Activated naive CD8-positive, alpha-beta T cell treated with anti-CD3 and anti-CD28 coated beads, Interleukin-2, amount 50 U/mL, for 16 hours (primary cell): ENCODE measurements at places on chromosomes 13 and 19.

- no peak for DNase-seq
Observed at GRCh38 chr13:50359041-50359367, 343.8 kb downstream of the KCNRG start.

DNA sequence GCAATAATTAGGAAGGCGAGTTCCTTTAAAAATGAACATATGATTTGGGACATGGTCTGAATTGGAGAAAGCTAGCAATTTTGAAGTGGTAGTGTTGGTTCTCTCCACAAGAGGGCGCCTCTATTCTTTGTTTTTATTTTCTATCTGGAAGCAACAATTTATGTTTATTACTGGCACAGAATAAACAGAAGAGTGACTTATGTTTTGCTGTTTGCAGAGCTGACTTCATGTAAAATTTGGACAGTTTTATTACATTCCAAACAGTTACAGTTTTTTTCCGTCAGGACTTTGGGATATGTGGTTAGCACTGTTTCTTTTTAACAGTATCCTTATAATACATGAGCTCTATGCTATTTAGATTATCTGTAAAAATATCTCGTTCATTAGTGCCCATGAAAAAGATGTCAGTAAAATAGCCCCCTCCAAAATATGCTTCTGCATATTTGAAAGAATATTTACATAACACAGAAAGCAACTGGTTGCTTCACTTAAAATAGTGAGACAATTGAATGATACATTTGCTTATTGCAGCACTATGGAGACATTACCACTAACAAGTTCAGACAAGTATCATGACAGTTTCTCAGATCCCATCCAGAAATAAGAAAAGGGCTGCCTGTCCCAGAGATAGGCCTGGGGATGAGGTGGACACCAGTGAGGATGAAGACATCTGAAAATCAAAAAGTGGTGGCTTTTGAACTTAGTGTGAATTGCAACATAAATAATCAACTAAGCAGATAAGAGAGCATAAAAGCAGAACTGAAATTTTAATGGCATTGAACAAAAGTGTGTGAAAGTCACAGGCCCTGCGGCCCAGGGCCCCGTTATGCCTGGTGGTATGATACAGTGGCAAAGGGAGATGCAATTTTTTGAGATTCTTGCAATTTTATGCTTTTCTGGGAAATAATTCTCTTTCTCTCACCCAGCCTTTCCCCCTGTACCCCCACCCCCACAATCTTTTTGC, 32.3 kb upstream of the FGF9 start:
- DNase-seq: no peak

DNA sequence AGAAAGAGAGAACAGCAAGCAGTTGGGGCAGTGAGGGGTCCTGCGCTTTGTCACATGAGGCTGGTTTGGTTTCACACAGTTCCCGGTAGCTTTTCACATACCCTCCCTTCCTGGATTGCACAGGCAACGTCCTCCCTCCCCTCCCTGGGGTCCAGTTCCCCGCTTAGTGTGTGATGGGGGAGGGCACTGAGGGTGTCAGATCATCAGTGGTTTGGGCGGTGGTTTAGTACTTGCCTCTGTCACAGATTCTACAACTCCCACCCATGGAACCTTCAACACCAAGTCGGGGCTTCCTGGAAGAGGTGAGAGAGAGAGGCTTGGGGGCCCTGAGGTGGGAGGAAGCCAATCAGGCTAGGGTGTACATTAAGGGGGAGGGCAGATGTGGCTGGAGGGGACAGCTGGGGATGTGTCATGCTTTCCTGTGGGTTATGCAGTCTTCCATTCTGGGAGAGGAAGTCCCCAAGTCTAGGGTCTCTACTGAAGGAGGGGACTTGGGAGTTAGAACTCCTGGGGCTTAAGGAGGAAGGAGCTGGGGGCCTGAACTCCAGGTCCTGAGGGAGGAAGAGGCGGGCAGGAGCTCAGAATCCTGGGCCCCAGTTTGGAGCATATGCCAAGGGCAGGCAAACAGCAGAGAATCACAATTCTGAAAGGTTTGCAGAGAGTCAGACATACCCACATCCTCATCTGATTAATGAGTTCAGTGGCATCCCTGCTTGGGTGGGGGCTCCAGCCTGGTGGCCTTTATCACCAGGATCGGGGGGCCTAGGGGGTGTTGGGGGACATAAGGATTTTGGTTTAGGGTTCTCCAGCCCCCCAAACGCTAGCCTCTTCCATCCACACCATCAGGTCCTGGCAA, at the start of gene NKG7:
TSS of gene NKG7 (minus strand) at position 6 of the 856 bp plus-strand sequence. CDS start 119 bp downstream, outside the sequence.
- peak; percentile 77 for DNase-seq

DNA sequence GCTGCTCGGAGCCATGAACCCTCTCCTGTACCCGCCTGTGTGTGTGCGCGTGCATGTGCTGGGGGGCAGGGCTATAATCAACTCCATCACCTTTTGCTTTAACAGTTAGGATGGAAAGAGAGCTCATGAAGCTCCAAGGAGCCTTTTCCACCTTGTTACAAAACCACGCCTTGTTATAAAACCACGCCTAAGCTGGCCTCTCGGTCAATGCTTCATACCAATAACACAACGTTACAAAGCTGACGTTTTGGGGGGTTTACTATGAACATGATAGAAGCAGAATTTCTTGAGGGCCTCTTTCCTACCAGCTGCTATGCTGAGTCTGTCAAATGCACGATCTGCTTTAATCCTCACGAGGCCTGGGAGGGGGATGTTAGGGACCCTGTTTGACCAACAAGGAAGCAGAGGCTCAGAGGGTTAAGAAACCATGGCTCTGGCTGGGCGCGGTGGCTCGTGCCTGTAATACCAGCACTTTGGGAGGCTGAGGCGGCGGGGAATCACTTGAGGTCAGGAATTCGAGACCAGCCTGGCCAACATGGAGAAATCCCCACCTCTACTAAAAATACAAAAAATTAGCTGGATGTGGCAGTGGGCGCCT, 11.9 kb downstream of the CAPS start:
- no peak for DNase-seq

GRCh38 chr19:1267477-1268225, 1.5 kb upstream of the CIRBP start:
- no peak for DNase-seq

GRCh38 chr13:109144693-109145437, 515.5 kb downstream of the MYO16 start:
- no peak for DNase-seq

DNA sequence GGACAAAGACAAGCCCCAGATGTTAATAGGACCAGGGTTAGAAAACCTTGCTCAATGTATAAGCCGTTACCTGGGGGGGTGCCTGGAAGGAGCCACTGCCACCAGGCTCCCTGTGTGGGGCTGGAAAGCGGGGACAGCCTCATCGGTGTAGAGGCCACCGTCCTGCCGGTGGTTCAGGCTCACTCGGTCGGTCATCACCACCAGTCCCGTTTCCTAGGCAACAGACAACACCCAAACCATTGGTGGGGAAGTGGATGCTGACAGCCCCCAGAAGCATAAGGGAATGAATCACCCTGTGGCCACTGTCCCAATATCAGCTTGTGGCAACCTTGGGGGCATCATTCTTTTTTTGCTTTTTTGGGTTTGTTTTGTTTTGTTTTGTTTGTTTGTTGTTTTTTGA, 55.8 kb downstream of the CPAMD8 start:
- DNase-seq: no peak

GRCh38 chr13:67147342-67148133, 82.6 kb downstream of the PCDH9 start:
- no peak for DNase-seq

GRCh38 chr13:97474349-97474980, 40.5 kb downstream of the RAP2A start:
- no peak for DNase-seq

DNA sequence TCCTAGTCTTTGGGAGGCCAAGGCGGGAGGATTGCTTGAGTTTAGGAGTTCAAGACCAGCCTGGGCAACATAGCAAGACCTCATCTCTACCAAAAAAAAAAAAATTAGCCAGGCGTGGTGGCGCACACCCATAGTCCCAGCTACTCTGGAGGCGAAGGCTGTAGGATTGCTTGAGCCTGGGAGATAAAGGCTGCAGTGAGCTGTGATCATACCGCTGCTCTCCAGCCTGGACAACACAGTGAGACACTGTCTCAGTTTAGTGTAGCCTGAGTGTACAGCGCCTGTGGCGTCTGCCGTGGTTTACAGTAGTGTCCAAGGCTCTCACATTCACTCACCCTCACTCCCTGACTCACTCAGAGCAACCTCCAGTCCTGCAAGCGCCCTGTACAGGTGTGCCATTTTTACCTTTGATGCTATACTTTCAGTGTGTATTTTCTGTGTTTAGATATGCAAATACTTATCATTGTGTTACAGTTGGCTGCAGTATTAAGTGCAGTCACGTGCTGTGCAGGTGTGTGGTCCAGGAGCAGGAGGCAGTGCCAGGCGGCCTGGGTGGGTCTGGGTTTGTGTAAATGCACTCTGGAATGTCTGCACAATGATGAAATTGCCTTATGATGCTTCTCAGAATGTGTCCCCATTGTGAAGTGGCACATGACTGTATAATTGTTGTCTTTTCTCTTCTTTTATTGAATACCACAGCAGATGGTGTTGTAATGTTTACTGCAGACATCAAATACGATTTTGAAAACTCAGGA, 36.1 kb upstream of the DCUN1D2 start:
- DNase-seq: no peak

- no peak for DNase-seq
Observed at GRCh38 chr19:1450735-1451731, 1.1 kb downstream of the APC2 start.

DNA sequence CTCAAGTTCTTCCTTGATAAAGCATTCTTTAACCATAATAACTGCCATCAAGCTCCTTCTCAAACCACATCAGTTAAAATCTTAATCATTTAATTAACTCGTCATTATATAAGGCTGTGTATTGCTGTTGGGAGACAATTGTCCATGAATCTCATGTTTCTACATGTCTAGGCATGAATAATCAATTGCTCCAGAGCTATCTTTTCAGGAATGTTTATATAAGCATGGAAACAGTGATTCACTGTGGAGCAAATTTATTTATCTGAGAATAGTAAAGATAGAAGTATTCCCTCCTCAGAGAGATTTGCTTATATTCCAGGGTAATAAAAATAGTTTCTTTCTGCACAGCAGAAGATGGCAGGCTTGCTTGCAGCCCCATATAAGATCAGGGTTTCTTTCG, 71.1 kb downstream of the CBY2 start:
- DNase-seq: no peak

- DNase-seq: no peak
Observed at GRCh38 chr19:1746401-1747284, 6.7 kb upstream of the ONECUT3 start.

- DNase-seq: no peak
Observed at GRCh38 chr19:46725036-46725820, 8.3 kb upstream of the PRKD2 start.

- DNase-seq: no peak
Observed at GRCh38 chr19:15285896-15286591, 46.3 kb downstream of the BRD4 start.

DNA sequence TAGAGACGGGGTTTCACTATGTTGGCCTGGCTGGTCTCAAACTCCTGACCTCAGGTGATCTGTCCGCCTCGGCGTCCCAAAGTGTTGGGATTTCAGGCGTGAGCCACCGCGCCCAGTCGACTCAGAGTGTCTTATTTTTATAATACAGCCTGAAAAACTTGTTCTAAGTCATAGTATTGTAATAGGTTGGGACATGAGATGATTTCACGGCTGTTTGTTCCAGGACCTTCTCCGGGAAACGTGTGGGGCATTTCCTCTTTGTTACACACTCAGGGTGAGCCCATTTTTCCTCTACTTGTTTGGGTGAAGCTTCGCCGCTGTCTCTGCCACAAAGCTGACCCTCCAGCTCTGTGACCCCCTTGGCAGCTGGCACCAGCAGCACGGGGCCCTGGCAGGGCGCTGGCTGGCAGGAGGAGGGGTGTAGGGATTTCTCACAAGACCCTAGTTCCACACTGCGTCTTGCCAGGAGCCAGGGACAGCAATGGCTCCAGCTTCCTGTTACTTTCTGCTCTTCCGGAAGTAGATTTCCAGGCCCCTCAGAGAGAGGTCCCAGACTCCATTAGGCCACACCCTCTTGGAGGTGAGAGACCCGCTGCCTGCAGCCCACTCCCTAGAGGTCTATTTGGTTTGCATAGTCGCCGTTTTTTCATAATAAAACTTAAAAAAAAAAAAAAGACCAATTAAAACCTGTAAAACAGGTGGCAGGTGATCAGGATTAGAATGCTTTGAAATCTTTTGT, 15.6 kb downstream of the FGF21 start:
- DNase-seq: no peak

GRCh38 chr13:25857830-25858229, 194.0 kb downstream of the SHISA2 start:
- DNase-seq: no peak

DNA sequence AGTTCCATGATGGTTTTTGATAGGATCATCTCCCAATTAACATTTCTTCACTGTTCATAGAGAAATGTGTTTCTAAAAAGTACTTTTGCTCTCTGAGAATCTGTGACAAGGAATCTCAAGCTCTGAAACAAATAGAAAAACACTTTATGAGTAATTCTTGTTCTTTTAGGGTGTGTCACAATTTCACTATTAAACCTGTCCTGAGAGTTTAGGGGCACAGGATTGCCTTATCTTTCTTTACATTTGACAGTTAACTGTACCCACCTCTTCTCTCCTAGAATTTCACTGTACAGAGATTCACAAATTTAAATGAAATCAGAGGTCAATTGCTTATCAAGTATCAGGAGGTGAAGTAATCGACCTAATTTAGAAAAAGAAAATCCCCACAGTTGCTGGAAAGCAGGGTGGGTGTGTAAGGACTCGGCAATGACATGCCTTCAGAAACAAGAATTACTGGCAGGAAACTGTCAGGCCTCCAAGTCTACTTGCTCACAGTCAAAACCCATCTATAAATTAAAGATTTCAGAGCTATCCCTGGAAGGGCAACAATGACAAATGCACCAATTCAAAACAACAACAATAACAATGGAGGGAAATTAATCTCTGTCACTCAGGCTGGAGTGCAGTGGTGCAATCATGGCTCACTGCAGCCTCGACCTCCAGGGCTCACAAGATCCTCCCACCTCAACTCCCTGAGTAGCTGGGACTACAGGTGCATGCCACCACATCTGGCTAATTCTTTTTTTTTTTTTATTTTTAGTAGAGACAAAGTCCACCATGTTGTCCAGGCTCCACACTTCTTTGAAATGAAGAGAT, 250.2 kb downstream of the ABCC4 start:
- DNase-seq: no peak

DNA sequence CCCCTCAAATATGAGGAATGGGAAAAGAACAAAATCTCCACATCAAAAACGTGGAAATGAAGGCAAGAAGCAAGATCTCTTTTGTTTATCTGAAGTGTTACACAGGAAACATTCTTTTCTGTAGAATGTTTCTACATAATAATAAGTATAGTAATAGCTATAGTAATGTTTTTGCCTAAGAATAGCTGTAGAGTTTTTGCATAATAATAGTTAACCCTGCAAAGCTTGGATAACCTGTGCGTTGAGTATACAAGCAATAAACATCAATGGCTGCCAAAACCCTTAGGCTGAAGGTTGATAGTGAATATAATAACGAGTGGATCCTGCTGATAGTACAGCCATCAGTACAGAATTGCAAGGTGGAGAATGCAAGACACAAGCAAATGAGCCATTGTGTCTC, 11.1 kb upstream of the LILRA5 start:
- DNase-seq: no peak

DNA sequence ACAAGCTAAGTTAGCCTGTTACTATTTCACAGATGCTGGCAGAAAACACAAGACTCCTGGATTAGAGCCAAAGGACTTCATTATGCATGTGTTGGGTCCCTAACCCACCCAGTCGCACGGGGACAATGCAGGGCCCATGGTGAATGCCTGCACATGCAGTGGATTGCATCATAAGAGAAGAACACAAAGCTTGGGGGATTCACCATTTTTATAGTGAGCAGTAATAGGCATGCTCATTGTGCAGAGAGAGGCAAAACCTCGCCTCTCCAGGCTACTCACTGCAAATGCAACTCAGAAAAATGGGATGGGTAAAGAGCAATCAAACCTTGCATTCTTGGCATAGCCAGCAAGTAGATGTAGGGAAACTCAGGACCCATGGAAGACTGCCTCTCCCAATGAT, 115.8 kb downstream of the DIAPH3 start:
- DNase-seq: no peak
